Activated CD4-positive, alpha-beta T cell treated with anti-CD3 and anti-CD28 coated beads for 4 hours (primary cell): ENCODE measurements at places on chromosomes 12 and 14.

GRCh38 chr12:59155448-59155847, 235.1 kb upstream of the LRIG3 start:
- no peak for DNase-seq

DNA sequence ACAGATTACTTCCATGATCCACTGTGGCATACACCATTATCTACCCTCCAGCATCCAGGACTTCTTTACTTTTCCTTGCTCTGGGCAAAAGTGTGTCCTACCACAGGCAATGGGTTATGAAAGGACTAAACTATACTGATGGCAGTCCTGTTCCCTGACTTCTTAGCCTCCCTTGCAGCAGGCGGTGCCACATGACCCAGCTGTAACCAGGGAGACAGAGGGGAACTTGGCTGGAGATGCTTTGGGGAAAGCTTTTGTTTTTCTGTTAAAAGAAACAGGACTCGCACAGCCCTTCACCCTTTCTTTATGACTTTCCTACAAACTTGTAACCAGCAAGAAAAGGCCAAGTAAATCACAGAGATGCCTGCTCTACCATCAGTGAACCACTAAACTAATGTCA, 394.4 kb downstream of the PCNX1 start:
- DNase-seq: no peak

DNA sequence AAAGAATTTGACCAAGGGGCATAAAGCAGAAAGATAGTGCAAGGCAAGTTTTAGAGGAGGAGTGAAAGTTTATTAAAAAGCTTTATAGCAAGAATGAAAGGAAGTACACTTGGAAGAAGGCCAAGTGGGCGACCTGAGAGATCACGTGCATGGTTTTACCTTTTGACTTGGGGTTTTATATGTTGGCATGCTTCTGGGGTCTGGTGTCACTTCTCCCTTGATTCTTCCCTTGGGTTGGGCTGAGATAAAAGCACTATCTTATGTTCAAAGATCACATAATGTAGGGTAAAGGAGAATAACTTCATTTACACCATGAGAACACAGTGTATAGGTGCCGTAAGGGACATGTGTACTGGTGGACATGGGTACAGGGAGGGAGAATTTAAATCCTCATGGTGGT, 17.7 kb upstream of the TMEM30B start:
- no peak for DNase-seq

GRCh38 chr14:54256156-54256555, 140.7 kb upstream of the CDKN3 start:
- no peak for DNase-seq

- no peak for DNase-seq
Measured at GRCh38 chr12:80807640-80808288, 91.1 kb downstream of the MYF5 start.

GRCh38 chr12:54206791-54207190, 18.0 kb upstream of the SMUG1 start:
- DNase-seq: no peak

DNA sequence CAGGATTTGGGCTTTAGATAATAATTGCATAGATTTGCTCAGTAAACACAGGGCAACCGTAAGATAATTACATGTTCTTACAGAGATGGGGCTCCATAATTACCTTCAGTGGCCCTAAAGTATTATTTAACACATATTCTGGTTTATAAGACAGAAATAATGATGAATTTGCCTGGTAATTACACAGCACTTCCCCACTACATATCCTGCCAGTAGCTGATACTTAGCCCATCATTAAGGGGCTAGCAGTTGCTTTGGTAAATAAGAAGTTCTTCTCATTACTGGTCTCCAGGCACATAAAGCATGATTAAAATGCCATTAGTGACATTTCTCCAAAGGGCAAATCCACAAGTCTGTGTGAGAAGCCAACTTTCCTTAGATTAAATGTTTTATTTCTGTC, 158.7 kb downstream of the NUAK1 start:
- DNase-seq: no peak

- peak; percentile 66 for DNase-seq
Measured at GRCh38 chr14:90903101-90903500, 86.9 kb upstream of the TTC7B start.

DNA sequence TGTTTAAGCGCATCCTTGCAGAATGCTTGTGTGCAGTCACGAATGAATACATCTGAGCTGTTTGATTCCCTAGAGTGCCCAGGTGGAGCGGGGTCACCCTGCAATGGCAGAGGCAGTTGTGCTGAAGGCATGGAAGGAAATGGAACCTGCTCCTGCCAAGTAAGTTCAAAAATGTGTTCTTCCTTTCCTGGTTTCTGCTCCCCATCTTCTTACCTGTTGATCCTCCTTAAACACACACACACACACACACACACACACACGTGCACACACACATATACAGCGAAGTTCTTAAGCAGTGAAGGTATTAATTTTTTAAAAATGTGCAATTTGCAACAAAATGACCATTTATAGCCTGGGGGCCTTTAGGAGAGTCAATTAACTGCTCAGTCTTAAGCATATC, 33.3 kb downstream of the STAB2 start:
- no peak for DNase-seq

DNA sequence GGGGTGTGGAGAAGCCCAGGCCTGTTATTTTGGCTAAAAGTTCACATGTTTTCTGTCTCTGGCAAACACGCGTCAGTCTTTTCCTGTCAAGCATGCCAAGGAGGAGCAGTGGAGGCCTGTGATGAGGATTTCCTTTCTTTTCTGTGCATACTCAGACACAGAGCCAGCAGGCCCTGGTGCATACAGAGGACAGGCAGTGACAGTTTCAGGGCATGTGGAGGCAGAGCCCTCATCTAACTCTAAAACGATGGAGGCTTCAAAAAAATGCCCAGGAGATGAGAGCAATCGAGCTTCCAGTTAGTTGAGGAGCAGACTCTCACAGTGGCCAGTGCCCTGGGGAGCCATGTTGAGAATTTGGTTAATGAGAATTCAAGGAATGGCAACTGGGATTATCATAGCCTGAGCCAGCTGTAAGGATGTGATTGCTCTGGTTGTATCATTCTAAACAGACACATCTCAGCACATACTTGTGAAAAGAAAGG, 66.5 kb downstream of the TRAFD1 start:
- no peak for DNase-seq

DNA sequence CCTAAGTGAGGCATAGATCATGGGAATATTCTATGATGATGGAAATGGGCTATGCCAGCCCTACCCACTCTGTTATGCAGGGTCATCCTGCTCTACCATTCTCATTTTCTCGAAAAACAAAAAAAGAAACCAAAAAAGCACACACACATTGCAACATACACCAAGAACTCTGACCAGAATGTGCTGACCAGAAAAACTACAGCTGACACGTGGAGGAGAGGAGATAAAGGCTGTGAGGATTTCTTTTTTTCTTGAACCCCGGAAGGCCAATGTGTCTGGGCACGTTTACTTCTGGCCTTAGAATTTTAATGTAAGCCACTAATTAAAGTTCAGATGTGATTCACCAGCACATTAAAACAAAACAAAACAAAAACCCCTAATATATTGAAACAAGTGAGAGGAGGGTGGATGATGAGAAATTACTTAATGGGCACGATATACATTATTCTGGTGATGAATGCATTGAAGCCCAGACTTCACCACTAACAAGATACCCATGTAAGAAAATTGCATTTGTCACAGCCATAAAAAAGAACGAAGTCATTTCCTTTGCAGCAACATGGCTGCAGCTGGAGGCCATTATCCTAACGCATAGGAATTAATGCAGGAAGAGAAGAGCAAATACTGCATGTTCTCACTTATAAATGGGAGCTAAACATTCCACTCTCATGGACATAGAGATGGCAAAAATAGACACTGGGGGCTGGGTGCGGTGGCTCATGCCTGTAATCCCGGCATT, 66.3 kb upstream of the PLEKHG3 start:
- no peak for DNase-seq

GRCh38 chr12:992647-993046, 1.6 kb downstream of the ERC1 start:
- DNase-seq: no peak

DNA sequence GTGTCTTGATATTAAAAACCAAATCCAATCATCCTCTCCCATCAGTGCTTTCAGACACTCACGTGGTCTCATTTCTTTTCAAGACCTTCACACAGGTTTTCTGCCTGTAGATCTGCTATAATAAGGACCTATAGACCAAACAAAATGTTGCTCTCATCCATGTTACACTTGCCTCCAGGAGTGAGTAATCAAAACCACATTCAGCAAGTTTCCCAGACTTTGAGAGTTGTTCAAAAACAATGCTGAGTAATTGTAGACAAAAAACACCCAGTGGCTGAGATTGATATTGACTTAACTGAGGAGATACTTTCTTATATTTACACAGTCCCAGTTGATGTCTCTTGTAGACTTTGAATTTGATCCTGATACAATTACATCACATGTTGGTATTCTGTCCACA, 383.1 kb downstream of the TMEM132D start:
- DNase-seq: no peak
